ENCODE measurements at places on chromosomes 2 and 18.

DNA sequence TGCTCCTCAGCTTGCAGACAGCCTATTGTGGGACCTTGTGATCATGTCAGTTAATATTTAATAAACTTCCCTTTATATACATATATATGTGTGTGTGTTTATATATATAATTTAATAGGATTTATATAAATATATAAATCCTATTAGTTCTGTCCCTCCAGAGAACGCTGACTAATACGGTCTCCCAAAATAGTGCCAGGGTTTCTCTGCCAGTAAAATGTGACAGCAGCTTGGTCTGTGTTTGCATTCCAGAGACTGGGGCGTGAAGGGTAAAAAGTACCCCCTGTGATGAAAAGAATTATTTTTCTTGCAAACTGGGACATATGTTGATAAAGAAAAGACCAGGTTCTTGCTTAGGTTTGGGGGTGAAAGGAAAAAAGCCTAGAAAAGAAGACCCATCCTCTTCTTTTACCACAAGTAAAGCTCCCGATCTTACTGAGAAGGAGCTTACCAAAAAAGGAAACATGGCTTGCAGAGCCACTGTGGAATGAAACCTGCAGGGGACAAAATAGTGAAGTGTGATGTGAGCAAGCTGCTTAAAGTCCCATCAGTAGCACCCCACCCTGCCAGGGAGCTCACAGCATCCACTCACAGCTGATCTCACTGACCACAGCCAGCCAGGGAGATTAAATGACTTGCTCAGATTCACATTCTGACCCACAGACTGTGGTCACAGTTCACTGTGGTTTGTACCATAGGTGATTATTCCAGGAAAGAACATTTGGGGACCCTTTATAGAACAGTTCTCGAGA is 110.9 kb upstream of the RMP24 start:
- no peak for DNase-seq

DNA sequence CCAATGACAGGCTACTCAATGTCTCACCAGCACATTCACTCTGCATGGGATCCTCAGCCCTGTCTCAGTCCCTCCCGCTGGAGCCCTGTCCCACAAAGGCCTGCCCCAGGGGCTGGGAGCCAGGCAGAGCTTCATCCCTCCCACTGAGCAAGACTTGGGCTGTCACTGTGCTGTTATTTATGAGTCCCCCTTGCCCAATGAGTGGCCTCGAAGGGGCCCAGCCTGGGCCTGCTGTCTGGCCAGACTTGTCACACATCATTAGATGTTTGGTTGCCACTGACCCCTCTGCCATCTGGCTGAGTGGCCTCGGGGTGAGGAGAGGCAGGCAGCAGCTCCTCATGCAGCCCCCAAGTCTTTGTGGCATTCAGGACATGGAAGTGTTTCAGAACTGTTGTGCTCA is 330.6 kb upstream of the SKOR2 start:
- DNase-seq: no peak

- no peak for DNase-seq
These were observed 15.2 kb downstream of the CDKL4 start for GRCh38 chr2:39228413-39229209.

DNA sequence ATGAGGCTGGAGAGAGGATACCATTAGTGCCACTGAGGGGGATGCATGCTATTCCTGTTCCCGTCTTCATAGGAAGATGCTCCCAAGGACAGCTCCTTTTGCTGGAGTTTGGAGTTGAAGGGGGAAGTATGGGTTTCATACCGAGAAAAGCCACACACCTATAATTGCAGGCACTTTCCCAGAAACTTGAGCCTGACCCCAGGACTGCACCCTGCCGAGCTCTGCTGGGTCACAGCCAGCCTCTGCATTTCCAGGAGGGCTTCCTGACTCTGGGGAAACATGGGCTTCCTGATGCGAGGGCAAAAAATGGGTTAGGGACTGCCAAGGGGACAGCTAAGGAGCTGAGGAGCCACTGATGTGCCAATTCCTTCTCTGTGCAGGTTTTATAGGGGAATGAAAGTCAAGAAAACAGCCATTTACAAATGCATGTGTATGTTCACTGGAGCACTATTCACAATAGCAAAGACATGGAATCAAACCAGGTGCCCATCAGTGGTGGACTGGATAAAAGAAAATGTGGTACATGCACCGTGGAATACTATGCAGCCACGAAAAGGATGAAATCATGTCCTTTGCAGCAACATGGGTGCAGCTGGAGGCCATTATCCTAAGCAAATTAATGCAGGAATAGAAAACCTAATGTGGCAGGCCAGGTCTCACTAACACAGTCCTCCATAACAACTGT is 104.5 kb downstream of the ACAA2 start:
- DNase-seq: no peak

- DNase-seq: no peak
These were observed 12.3 kb downstream of the GYPC start for GRCh38 chr2:126668254-126668653.

DNA sequence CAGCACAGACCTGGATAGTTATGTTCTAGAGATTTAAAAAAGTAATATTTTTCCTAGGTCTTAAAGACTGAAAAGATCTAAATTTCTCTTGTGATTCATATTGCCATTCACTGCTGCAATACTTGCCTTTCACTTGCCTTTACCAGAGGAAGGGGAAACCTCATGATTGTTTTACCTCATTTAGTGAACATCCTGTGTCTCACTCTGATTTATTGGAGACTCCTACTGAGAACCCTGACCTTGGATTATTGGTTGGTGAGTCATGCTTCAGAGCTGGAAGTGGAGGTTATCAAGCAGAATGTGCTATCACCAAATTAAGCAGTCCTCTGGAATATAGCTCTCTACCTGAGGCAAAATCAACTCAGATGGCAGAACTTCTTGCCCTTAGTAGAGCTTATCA is 500.5 kb downstream of the TSN start:
- no peak for DNase-seq

GRCh38 chr2:168969865-168970264 is 61.3 kb downstream of the ABCB11 start:
- no peak for DNase-seq
